ENCODE measurements at places on chromosomes 2 and 18.

DNA sequence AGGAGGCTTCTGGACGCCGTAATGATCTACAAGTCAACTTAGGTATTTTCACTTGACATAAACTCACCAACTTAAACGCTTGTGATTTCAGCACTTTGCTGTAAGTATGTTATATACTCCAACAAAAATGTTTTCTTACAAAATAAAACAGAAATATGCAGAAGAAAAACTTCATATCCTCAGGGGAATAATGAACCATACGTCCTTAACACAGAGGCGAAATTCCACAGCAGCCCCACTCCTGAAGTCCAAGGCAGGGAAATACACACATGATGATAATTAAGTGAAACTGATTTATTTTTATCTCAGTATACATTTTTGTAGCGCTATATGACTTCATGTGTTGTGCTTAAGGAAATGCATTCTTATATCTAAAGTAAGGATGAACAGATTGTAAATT is 335.4 kb upstream of the VWC2L start:
- DNase-seq: no peak

DNA sequence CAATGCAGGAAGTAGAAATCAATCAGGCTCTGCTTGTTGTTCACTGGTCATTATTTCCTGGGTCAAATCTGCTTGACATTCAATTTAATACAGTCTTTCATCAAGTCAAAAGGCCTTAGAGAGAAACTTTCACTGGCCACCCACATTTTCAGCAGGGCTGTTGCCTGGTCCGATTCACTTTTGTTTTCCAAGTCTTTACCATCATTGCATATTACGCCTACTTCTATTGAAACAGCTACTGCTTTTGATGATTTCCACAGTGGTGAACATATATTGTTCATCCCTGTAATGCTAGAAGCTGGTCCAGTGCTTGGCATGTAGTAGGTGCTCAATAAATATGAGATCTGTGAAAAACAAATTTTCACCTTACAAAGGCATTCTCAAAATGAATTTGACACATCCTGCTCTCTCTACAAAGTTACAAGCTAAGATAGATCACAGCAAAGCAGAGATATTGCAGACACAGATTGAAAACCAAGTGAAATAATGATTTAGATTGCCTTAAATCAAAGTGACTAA is 600.1 kb downstream of the ARHGAP15 start:
- DNase-seq: no peak

- no peak for DNase-seq
Measured at GRCh38 chr2:100124761-100125160, 17.6 kb downstream of the AFF3 start.

DNA sequence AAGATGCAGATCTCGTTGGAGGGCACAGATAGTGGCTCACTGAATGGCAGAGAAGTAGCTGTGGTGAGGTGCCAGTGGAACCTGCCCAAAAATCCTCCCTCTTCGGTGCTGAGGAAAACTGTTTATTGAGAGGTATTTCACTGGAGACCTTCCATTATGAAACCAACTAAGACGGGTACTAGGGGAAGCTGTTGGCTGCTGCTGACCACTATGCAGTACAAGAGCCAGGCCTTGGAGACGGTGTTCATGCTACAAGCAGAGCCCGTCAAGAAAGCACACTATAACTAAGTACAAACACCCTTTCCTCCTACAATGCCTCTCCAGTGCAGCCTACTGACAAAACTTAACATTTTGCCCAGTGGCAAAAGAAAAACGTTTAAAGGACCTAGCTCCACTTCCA is 4.6 kb downstream of the ARL5A start:
- no peak for DNase-seq

DNA sequence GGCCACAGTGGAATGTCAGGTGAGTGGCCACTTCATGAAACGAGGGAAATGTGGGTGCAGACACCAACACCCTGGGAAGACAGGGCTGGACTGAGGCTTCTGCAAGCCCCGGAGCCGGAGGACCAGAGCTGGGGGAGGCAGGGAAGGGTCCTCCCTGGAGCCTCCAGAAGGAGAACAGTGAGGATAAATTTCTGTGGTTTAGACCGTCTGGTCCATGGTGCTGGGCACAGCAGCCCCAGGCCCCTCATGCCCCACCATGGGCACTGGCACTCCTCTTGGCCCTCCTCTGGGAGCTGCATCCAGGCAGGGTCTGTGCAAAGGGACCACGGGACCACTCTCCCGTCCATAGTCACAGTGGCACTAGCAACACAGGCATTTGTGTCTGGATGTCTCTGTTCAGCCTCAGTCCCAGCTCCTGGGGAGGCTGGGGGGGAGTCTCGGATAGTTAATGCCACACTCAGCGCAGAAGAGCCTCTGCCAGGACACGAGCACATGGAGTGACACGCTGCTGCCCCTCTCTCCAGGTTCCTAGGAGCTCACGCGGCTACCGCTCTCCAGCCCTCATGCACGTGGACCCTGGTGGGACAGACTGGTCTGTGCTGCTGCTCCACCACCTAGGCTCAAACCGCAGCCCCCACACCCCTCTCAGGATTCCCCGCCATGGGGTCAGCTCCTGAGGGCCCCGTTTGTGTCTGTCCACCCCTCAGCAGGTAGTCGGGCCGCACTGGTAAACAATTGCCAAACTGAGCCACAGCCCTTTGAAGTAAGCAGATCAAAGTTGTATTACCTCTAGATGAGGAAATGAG is 305.9 kb upstream of the SALL3 start:
- DNase-seq: no peak

DNA sequence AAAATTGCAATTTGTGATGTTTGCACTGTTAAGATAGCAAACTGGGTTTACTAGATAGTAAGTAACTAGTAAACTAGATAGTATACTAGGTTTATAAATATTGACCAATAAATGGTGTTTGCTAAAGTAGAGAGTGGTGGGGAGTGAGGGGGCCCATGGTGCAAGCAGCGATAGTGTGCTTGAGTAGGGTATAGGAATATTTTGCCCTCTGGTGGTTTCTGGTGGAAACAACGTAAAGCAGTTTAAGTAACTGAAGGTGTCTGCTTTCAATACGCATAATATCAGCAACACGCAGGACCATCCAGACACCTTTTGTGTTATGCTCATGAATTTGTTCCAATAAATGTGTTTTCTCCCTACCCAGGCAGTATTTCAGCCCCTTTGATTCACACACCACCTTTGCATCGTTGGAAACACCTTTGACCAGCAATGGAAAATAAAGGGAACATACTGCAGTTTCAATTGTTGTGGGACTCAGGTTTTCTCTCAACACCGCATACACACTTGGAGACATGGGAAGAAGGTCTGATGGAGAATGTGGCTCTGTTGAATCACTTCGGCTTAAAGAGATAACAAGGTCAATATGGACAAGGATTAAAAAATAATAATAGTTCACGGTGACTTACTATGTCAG is 16.7 kb upstream of the STAT1 start:
- no peak for DNase-seq

GRCh38 chr2:30217644-30218337 is 13.5 kb upstream of the LBH start:
- DNase-seq: no peak

DNA sequence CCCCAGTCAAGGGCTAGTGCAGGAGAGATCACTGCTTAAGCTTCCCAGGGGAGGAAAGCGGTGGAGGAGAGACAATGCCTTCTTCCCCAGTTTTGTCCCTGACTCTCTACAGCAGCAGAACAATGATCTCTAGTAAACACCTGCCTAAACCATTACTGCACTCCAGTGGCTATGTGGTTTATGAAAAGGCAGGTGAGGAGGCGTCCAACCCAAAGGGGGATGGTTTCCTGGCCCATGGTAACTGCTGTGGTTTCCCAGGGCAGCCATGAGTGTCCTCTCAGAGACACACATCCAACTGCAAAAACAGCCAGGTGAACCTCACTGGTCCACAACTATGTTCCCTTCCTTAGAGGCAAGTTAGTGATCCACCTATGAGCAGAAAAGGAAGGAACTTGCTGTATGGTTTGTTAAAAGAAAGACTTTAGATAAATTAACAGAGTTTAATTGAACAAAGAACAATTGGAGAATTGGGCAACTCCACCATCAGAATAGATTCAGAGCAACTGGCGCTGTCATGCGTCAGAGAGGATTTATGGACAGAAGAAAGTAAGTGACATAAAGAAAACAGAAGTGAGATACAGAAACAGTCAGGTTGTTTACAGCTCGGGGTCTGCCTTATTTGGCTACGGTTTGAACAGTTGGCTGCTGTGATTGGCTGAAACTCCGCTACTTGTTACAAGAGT is 4.8 kb upstream of the TTC39C start:
- DNase-seq: no peak

DNA sequence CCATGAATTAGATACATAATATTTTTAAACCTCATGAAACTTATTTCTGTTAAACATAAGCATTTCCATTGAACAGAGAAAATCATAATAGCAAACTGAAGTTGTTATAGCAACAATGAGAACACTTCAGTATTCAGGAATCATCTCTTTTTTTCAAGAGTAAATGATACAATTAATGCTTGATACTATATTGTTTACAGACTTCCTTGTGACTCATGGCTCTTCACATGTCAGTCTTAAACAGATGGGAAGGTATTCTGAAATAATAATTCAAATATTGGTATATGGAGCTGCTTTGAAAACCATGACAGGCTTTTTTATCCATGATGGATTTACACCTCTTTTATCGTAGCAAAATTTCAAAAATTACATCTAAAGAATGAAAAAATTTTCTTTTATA is 226.5 kb upstream of the RBMS1 start:
- no peak for DNase-seq

Measured in hippocampal formation (tissue), 2 donors.